Activated naive CD4-positive, alpha-beta T cell treated with Interleukin-2 at 50 U/mL for 16 hours (primary cell): ENCODE measurements at places on chromosomes 5 and 9.

DNA sequence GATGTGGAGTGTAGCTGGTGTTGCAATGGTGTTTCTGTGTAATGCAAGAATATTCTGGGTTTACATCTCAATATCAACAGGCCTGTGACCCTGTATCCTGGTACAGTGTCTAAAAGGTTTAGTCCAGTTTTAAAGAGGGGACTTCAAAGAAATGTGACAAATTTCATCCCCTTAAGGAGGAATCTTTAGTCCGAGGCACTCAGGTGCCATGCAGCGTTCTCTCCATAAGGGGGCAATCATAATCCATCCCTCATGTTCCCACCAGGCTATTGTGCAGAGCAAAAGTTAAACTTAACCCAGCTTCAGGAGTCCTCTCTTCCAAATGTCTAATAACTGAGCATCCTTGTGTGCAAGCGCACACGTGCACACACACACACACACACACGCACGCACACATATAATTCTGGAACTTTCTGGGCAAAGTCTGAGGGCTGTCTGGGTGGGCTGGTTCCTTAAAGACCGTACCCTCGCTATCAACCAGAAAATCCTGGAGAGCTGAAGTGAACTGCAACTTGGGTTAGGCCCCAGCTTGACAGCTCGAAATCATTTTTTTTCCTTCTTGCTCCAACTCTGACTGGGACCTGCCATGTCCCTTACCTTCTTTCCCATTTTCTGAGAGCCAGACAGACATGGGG is 46.0 kb downstream of the CRB2 start:
- DNase-seq, result no peak

GRCh38 chr9:78239506-78239905 is 3.6 kb downstream of the CEP78 start:
- DNase-seq, result no peak

DNA sequence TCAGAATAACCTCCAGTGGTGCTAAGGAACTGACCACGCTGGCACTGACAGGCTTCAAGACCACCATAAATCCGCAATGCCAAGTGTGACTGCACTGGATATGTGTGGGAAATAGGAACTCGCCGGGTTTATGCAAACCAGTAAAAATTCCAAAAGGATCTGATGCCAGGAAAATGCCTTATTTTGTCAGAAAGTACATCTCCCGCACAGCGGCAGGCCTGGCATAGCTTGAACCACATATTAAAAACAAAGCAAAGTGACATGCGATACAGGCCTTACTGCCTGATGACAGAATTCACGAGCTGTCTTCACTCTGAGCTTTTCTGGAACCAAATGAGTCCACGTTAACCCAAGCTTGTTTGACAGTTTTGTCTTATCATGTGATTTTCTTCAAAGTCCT is 139.6 kb downstream of the GLIS3 start:
- no peak for DNase-seq

DNA sequence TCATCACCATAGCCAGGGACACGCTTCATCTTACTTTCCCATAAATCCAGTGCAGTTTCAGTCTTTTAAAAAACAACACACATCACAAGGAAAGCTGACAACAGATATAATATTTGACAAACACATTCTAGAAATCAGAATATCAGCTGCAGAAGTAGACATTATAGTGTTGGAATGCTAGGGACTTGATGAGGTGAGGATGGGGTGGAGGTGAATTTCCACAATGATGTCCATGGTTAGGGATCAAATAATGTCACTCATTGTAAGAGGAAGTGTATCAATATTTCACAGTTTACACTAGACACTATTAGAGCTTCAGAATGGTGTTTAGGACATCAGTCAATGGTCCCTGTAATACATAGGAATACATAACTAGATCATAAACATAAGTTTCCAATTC is 7.0 kb downstream of the FST start:
- DNase-seq, result no peak

- DNase-seq, result no peak
These were observed 5.4 kb downstream of the MED22 start for GRCh38 chr9:133342570-133342969.

GRCh38 chr9:97660340-97660739 is 26.7 kb downstream of the NCBP1 start:
- DNase-seq, result no peak

DNA sequence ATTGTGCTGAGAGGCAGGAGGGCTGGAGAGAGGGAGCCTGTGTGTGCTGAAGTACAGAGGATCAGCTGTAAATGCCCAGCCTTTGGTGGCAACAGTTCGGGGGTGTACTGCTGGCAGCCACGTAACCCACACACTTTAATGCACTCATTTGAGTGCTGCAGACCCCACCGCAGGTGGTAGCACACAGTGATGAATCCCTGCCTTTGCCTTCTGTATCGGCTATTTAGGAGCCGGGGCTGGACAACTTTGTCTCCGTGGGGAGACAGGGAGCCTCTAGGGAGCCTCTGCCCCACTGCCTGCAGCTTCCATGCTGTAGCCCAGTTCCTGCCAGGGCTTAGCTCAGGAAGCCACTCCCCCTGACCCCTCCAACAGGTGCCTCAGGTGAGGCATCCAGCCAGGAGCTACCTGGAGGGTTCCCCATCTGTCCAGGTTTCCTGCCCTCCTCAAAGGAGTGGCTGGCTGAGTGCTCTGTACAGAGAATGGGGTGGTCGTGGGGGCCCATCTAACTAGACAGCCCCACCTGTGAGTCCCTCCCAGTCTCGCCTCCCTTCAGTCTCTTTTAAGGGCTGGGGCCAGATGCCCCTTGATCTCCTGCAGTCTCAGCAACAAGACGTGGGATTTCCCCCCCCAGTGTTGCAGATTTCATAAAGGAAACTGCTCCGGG is 44.5 kb downstream of the SECISBP2 start:
- DNase-seq, result no peak

- no peak for DNase-seq
These were observed 216.3 kb upstream of the ADRA1B start for GRCh38 chr5:159700016-159700415.

GRCh38 chr9:37583522-37584121 is 7.4 kb upstream of the FBXO10 start:
- no peak for DNase-seq

GRCh38 chr9:21965401-21965951 is 28.7 kb downstream of the CDKN2A start:
- peak; percentile 52 for DNase-seq

GRCh38 chr9:1051584-1052275 is 1.6 kb downstream of the DMRT2 start:
- DNase-seq, result no peak

GRCh38 chr9:94178927-94179326 is 80.2 kb upstream of the ZNF169 start:
- DNase-seq, result no peak

GRCh38 chr9:90616806-90617205 is 25.8 kb downstream of the DIRAS2 start:
- DNase-seq, result no peak

DNA sequence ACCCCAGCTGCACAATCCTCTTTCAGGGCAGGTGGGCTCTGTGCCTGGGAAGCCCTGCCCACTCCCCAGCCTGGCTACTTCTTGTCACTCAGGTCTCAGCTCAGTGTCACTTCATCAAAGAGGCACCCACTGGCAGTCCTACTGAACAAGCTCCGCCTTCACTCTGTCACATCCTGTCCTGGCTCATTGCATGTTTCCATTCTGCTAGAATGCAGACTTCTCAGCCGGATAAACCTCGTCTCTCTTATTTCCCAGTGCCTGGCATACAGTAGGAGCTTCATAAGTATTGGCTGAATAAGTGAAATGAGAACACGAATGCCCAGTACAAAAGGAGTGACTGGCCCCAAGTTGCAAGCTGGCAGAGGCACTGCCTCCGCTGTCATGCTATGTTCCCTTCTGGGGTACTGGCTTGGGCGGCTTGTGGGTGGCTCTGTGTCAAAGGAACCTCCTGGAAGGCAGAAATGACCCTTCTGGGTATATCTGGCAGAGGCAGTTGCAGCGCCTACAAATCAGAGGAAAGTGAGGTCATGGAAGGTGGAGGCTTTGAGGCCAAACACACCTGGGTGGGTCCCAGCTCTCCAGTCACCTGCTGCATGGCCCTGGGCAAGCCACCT is 98.3 kb upstream of the PHYKPL start:
- DNase-seq, result no peak

DNA sequence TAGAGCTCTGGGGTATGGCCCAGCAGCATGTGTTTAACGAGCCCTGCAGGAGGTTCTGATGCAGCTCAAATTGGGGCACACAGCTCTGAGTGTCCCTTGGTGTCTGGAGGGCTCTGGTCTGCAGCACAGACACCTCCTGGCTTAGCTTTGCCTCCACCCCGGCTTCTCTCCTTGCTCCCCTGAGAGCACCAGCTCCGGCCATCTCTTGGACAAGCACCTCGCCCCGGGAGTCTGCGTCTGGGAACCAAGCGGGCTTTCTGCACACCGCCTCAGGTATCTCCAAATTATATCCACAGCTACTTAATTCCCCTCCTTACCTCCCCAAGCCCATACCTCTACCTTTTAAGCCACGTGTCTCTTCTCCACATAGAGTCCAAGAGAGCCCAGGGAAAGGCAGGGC is 83.7 kb upstream of the IRX4 start:
- no peak for DNase-seq

GRCh38 chr5:176646707-176647029 is 616 bp upstream of the TSPAN17 start:
- no peak for DNase-seq

DNA sequence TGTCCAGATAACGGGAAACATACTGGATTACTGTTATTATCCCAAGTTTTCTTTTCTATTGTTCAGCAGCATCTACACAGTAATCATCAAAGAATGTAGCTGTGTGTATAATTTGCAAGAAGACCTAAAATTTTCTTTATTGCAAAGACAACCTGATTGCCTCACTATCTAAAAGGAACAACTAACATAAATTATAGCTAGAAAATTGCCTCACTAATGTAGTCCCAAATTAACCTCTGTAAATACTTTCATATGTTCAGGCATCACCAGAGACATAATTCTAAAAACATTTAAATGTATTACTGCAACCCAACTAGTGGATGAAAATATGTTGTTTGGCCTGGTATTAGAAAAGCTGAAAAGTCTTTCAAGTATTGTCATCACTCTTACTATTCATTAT is 275.4 kb downstream of the CDH12 start:
- no peak for DNase-seq

- no peak for DNase-seq
These were observed 567.2 kb downstream of the EFNA5 start for GRCh38 chr5:107103522-107103921.

DNA sequence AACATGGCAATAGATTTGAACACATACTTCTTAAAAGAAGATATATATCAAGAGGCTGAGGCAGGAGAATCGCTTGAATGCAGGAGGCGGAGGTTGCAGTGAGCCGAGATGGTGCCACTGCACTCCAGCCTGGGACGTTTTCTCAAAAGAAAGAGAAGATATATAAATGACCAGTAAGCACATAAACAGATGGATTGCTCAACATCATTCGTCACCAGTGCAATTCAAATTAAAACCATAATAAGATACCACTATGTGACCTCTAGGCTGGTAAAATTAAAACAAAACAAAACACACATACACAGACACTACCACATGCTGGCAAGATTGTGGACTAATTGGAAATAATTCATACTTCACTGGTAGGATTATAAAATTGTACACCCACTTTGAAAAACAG is 5.3 kb upstream of the TXN start:
- no peak for DNase-seq

DNA sequence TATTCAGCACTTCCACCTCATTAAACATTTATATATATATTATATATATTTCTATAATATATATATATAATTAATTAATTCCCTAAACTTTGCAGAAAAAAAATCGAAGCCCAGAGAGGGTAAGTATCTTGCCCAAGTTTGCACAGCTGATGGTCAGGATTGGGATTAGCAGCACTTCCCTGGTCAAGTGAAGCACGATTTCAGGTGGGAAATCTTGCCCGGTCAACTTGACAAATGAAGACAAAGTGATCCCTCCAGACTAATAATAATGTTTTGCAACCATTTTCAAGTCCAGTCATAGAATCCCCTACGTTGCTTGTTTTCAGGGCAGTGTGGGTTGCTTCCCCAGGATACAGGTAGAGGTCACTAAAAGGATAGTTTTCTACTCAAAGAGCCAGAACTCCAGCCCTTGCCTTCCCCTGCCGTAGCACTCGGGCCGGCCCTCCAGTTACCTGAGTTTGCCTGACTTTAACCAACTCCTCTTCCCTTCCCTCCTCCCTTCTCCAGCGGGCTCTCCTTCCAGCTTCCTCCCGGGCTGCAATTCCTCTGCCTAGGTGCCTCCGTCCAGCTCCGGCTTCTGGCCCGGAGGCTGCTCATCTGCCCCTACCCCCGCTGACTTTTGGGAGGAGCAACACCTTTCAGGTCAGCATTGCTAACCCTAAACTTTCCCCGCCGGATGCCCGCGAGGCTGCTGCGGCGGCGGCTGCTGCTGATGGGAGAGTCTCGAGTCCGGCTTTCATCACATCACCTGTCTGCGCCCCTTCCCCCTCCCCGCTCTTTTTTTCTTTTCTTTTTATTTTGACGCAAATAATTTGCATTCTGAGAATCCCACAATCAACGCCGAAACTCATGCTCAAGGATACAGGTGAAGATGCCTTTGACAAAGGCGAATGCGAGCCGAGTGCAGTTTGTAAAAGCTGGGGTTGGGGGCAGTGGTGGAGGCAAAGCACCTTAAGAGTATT is 930 bp downstream of the PRLR start:
- DNase-seq, result no peak

- DNase-seq, result no peak
These were observed 1.8 kb upstream of the RHOBTB3 start for GRCh38 chr5:95729115-95730010.

DNA sequence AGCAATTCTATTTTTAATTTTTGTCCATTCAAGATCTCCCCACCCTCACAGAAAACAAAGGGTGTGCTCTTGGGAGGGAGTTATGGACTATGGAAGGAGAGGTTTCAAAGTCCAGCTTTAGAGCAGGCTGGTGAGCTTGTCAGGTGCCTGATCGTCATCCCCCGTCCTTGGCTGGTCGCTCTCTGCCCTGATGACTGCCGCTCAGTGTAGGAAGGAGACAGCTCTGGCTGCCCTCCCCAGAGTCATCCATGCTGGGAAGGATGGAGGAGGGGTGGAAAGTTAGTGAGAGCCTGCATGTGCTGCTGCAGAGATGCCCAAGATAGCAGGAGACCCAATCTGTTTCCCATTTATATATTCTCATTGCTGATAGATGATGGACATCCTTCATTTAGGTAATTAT is 96.6 kb downstream of the NLN start:
- DNase-seq, result no peak

DNA sequence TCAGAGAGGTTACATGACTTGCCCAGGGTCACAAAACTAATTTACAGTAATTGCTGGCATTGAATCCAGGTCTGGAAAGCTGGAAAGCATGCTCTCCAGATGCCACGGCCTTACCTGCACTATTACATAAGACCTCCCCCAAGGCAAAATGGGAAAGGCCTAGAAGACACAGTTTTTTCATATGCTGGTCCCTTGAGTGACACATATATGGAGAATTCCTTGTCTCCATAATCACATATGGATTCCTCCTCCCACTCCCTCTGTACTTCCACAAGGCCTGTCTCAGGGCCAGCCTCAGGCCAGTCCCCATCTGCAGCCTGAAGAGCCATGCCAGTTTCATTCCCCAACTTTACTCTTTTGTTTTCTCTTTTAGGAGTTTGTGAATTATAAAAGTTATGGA is 28.6 kb upstream of the MEIKIN start:
- DNase-seq, result no peak

- no peak for DNase-seq
These were observed 157.1 kb downstream of the OLFM1 start for GRCh38 chr9:135244271-135245221.

- DNase-seq, result no peak
These were observed 100.5 kb upstream of the PRRC1 start for GRCh38 chr5:127416906-127417305.

GRCh38 chr5:76175051-76175666 is 92.0 kb downstream of the SV2C start:
- DNase-seq, result peak; percentile 58
